ENCODE measurements at places on chromosomes 12 and 14.

GRCh38 chr14:73025544-73025943 is 1.4 kb downstream of the ZFYVE1 start:
- no peak for DNase-seq

DNA sequence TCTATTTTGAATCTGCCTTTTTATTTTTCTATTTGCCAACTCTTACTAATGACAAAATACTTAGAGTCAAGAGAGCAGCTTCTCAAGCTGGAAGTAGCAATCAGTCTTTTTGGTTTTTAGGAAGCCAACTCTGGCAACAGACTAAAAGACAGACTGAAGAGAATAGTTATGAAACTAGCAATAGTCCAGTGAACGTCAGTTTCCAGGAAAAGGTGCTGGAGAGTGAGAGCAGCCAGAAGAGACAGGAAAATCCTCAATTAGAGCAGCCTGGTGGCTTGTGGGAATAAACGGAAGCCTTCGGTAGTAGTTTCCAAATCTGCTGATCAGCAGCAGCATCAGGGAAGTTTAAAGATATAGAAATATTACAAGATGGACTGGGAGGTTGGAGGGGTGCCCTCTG is 27.1 kb downstream of the ATG14 start:
- no peak for DNase-seq

- DNase-seq, result no peak
Observed at GRCh38 chr12:124083708-124084107, 110.7 kb downstream of the ZNF664 start.

DNA sequence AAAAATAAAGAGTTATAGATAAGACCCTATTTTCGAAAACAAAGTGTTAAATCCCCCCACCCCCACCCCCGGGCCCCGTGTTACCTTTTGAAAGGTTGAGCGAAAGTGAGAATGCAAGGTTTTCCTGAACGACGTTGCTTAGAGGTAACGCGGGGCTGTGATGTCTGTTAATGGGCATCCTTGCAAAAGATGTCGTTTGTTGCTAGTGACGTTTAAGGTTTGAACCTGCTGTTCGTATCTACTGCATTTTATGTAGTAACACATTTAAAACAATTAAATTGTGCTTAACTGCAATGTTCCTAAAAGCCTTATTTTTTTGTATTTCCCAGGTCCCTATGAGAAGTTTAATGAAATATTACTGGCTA is 1.2 kb downstream of the CPSF6 start:
- DNase-seq, result no peak

GRCh38 chr12:96238336-96239047 is 44.3 kb downstream of the ELK3 start:
- DNase-seq, result no peak

DNA sequence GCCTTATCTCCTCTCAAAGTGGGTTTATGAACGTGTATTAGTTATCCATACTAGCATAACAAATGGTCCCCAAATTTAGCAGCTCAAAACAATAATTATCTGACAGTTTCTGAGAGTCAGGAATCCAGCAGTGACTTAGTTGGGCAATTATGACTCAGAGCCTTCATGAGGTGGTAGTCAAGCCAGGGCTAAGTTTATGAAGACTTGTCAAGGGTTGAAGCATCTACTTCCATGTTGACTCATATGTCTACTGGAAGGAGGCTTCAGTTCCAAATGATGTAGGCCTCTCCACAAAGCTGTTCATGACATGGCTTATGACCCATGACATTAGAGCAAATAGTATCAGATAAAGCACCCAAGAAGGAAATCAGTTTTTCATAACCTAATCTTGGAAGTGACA is 73.2 kb downstream of the IPO8 start:
- DNase-seq, result no peak

DNA sequence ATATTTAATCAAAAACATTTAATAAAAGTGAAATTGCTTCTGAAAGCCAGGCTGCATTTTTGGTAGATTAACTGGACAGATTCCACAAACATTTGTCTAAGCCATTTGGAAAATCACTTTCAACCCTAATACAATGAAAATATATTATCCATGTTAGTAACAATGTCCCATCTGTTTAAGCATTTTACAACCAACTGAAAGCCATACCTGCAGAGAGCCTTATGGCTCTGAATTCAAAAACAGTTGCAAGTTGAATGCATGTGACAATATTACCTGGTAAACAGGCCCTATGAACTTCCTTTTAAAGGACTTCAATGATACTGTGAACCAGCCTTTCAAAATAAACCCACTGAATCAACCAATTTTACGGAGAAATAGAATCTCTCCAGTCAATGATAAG is 468.1 kb downstream of the BTG1 start:
- no peak for DNase-seq

DNA sequence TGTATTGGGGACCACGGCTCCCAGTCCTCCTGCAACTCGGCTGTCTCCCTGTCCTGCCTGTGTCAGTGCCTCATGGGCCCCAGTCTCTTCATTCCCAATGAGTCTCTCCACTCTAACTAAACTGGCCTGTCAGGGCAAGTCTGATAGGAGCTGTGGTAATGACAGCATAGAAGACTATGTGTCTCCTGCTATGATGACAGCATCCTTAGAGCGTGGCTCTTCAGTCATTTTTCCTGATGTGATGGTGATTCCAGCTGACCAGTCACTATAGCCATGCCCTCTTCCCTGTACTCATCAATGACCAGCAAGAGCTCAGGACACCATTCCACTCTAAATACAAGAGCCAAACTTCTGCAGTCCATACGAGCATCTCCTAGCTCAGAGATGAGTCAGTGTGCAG is 339.8 kb downstream of the PCNX1 start:
- no peak for DNase-seq

- no peak for DNase-seq
Observed at GRCh38 chr12:79151956-79152355, 287.4 kb downstream of the SYT1 start.

GRCh38 chr14:58501214-58501816 is 73.8 kb downstream of the KIAA0586 start:
- DNase-seq, result no peak

GRCh38 chr14:89226801-89227495 is 190.1 kb downstream of the FOXN3 start:
- DNase-seq, result no peak

DNA sequence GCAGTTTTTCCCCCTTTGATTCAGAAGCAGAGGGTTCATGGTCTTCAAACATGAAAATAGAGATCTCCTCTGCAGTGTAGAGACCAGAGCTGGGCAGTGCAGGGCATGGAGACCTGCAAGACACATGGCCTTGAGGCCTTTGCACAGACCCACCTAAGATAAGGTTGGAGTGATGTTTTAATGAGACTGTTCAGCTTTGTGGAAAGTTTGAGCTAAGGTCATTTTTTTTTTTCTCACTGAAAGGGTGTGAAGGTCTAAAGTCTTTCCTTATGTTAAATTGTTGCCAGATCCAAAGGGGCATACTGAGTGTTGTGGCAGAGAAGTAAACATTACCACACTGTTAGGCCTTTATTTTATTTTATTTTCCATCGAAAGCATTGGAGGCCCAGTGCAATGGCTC is 185.1 kb downstream of the MSRB3 start:
- DNase-seq, result no peak

GRCh38 chr14:23113431-23114119 is 5.5 kb downstream of the CEBPE start:
- DNase-seq, result no peak

DNA sequence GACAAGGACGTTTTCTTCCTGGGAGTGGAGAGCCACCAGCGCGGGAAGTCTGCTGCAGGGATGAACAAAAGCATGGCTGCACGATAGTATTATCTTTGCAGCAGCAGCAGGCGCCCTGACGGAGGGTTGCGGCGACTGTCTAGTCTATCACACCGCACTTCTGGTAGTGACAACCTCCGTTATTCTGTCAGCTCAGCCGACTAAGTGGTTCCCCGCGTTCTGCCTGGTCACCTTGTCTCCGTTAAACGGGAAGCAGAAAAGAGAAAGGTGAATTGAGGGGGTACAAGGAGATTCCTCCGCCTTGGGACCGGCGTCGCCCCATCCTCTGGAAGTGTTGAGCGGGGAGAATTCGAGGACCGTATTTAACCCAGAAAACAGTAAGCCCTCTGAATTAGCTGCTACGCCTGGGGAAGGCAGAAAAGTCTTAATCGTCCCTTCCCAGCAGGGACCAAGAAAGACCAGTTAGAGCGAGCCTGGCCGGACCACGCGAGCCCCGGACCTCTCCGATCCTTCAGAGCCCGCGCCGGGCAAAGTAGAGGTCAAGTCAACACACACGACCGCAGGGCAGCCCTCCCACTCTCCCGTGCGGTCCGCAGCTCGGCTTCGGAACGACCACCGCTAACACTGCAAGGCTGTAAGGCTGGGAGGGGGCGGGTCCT is 536 bp upstream of the DAAM1 start:
- DNase-seq, result peak; percentile 13

- DNase-seq, result no peak
Observed at GRCh38 chr12:77796775-77797174, 33.9 kb upstream of the NAV3 start.

DNA sequence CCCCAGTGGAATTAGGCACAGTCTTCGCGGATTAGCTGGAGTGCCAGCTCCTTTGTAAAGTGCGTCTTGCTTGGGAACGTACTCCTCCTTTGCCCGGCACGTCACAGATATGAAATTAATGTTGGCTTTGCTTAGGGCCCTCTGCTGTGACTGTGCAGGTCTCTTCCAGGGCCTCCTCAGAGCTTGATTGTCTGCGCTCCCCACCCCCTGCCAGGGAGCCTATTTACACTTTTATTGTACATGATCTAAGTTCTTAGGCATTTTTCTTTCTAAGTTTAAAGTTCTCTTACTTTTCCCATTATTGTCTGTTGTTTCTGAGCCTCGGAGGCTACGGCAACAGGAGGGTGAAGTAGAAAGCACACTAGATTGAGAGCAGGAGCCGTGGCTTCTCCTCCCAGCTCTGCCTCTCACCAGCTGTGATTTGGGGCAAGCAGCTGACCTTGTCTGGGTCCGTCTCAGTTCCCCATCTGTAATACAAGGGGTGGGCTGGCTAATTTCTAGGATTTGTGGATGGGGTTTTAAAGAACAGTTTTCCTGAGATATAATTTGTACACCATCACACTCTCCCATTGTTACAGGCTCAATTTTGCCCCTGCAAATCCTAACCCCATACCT is 81.8 kb downstream of the TSPAN9 start:
- DNase-seq, result no peak

- no peak for DNase-seq
Observed at GRCh38 chr12:112270673-112271072, 111.6 kb downstream of the HECTD4 start.

- DNase-seq, result no peak
Observed at GRCh38 chr12:69105101-69105962, 134.0 kb upstream of the CPSF6 start.

- DNase-seq, result no peak
Observed at GRCh38 chr14:22188318-22188717, 400.7 kb downstream of the DAD1 start.

DNA sequence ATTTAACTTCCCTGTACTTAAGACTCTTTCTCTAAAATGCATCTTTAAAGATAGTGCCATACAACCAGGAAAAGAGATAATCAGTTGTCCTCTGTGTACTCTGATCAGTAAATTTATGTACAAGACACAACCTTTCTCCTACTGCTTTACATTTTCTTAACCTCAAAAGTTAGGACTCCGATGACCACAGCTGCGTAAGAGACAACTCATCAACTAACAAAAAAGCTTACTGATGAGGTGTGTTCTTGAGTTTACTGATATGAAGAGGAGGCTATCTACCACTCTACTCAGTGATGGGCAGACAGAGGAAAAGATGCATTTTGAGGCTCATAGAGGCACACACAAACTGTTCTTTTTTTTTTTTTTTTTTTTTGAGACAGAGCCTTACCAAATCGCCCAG is 71.4 kb upstream of the HIF1A start:
- no peak for DNase-seq

DNA sequence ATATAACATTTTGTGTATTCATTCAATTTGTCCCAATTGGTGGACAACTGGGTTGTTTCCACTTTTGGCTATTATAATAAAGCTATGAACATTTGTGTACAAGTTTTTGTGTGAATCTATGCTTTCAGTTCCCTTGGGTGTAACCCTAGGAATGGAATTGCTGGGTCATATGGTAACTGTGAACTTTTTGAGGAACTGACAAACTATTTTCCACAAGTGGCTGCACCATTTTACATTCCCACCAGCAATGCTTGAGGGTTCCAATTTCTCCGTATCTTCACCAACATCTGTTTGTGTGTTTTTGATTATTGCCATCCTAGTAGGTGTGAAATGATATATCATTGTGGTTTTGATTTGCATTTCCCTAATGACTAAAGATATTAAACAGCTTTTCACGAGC is 13.0 kb downstream of the LPCAT3 start:
- no peak for DNase-seq

- DNase-seq, result no peak
Observed at GRCh38 chr14:101972126-101972866, 7.9 kb downstream of the DYNC1H1 start.

DNA sequence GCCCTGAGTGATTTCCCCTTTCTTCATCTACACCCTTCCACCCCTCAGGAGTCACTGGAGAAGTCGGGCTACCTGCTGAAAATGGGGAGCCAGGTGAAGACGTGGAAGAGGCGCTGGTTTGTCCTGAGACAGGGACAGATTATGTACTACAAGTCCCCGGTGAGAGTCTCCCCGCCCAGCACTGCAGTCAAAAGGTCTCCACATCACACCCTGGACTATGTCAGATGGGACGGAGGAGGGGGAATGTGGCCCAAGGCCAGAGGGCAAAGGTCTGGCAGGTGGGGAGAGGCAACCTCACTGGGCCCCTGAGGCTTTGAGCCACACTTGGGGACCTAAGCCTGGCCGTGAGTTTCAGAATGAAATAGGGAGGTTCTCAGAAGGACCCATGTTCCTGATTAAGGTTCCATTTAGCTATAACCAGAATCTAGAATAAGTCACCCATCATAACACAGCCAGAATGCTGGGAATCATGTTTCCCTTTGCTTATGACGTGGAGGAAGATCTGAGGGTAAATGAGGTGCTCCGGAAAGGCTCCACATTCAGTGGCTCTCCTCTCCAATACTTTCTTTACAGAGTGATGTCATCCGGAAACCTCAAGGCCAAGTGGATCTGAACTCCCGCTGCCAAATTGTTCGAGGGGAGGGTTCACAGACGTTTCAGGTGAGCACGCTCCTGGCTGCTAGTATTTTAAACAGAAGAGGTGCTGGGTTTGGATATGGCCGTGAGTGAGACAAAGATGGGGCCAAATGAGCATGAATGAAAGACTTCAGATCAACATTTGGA is 26.6 kb downstream of the PIGH start:
- no peak for DNase-seq

- DNase-seq, result no peak
Observed at GRCh38 chr12:131947482-131948027, 2.2 kb upstream of the EP400 start.

DNA sequence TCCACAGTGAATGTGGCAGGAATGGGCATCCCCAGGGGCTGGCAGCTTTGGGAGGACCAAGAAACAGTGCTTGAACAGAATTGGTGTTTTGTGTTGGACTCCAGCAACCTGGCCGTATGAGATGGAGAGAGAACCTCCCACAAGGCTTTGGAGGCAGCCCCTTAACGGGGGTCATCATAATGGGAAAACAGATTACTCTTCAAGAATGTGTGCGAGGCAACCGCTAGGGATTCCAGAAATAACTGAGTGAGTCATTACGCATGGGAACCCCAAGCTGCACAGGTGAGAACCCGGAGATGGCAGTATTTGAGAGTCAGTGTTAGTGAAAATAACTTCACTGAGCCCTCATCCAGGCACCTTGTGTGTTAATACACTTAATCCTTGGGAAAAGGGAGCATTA is 567.8 kb upstream of the TBX3 start:
- DNase-seq, result no peak

Measured in hypothalamus (tissue), 51 donors.